ENCODE measurements at places on chromosomes 13 and 19.

- DNase-seq: no peak
Measured at GRCh38 chr19:30105727-30106126, 163.7 kb downstream of the URI1 start.

- no peak for DNase-seq
Measured at GRCh38 chr13:21065686-21066085, 4.3 kb upstream of the LATS2 start.

DNA sequence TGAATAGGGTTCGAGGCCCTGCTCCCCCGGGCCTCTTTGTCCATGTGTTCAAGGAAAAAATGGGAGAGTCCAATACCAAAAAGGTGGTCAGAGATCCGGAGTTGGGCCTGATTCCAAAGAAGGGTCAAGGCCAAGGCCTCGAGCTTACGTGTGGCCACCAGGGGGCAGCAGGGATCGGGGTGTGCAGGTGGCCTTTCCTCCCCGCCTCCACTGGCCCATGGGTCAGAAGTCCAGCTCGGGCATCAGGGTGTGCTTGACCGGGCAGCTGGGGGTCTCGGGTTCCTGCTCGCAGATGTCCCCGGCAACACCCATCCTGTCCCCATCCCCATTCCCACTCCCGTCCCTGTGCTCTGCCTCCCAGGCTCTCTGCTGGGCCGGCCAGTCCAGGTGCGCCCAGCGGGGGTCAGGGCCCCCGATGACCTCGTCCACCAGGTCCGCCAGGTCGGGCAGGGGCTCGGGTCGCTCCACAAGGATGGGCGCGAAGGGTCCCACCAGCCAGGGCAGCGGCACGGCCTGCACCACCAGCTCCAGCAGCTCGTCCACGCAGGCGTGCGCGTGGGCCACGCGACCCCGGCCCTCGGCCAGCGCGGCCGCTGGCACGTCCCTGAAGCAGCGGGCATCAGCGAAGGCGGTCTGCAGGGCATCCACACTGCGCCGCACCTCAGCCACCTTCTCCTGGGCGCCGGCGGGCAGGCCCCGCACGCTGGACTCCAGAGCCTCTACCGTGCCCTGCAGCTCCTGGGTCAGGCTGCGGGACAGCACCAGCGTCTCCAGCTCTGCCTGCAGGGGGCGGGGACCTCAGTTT lies 5.2 kb upstream of the PLIN4 start:
- no peak for DNase-seq

DNA sequence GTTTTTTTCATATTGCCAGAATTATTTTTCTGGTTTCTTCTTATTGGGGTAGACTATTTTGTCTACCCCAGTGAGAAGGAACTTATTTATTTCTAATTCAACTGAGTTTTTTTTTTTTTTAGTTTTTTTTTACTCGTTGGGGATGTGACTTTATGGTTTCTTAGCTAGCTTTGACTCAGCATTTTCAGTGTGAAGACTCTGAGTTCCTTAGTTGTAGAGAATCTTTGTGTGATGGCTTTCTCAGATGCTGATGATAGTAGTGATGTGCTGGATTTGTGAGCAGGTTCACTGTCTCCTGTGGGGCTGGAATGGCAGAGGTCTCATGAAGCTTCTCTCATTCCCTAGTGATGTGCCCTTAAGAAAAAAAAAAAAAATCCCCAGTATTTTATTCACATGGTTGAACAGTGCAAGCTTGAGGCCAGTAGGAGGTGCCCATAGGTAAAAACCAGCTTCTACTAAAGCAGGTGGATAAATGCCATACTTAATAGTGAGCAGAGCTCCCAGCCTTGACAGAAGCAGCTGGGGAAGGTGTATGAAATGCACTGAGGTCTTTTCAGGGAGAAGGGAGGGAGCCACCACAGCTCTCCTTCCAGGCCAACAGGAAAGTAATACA lies 106.2 kb upstream of the KLF5 start:
- no peak for DNase-seq

- no peak for DNase-seq
Measured at GRCh38 chr13:60838581-60838980, 441.6 kb downstream of the TDRD3 start.

- DNase-seq: no peak
Measured at GRCh38 chr19:5149932-5150901, 181.3 kb downstream of the KDM4B start.
